Right ventricle myocardium superior (tissue), 1 donor: ENCODE measurements at places on chromosomes 12 and 14. TPM values are rescaled to one million over a fixed set of nuclear protein-coding genes. Genes with fewer than 3 reads are reported as not detected.

OVCH1 gene
- total RNA-seq = not detected

PRB2 gene
- total RNA-seq = not detected

ENDOU gene
- total RNA-seq = 0.11 TPM

ALX1 gene
- not detected for total RNA-seq

NEDD8 gene
- 212 TPM for total RNA-seq

CD69 gene
- 0.40 TPM for total RNA-seq

GRCh38 chr12:54337280-54337842 lies 12.4 kb downstream of the COPZ1 start:
- DNase-seq = no peak

- no peak for DNase-seq
These were observed 2.8 kb upstream of the DAAM1 start for GRCh38 chr14:59185676-59186075.

GRCh38 chr14:105135700-105136395 lies 32.7 kb downstream of the JAG2 start:
- DNase-seq = no peak

- no peak for DNase-seq
These were observed 127.8 kb downstream of the DAAM1 start for GRCh38 chr14:59316151-59316830.

DNA sequence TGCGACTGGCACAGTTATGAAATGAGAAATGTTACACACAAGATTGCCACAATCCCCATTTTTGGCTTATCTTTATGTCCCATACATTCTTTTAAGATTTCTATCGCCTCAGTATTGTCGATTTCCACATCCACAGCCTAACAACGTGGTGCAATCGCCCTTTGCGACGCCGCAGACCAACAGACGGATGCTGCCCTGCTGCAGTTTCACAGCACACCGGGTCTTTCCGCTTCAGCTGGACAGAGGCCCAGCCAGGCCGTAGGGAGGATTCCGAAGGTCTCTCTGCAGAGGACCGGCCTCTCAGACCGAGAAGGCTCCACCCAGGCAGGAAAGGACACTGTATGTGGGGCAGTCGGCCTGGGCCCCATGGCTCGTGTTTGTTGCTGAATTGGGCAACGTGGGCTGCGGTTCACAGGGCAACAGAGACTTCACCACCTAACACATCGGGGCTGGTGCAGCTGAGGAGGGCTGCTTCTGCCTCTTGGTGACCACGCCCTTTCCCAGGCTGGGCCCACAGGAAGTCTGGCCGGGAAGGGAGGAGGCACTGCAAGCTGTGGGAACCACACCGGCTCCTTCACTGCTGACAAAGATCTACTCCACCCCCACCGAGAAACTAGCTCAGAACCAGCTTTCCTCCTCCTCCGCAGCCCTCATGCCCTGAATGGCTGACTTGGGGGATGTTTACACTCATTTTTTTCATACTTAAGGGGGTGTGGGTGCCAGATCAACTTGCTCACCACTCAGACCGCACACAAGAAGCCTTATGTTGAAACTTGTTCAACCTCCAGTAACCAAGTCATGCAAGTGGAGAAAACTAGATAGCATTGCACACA lies 32.9 kb upstream of the MDM1 start:
- peak; percentile 95 for DNase-seq

- DNase-seq = no peak
These were observed 762.9 kb downstream of the C12orf50 start for GRCh38 chr12:87266305-87266704.

- DNase-seq = no peak
These were observed 151.0 kb upstream of the GZMB start for GRCh38 chr14:24784981-24785380.
